ENCODE measurements at places on chromosomes 1 and 21.
A peak's percentile ranks its signal among the peaks of the same experiment; 100 is the strongest.

DNA sequence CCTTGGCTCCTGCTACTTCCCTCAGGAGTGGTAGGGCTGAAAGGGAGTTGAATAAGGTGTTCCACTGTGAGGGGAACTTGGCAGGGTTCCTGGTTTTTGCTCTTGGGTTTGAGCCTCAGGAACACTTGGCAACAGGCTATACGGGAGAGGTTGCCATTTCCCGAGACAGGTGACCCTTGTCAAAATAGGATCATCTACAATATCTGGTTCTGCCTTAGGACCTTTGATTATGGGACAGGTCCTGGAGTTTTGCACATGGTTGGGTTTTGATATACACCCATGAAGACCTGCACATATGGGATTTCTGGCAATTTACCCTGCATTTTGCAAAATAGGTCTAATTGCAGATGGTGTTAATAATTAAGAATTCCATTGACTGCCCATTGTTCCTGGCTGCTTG is 31.1 kb downstream of the YY1AP1 start:
- peak; percentile 11 for DNase-seq

GRCh38 chr1:209839875-209840546 is 12.2 kb downstream of the UTP25 start:
- DNase-seq: peak; percentile 96

DNA sequence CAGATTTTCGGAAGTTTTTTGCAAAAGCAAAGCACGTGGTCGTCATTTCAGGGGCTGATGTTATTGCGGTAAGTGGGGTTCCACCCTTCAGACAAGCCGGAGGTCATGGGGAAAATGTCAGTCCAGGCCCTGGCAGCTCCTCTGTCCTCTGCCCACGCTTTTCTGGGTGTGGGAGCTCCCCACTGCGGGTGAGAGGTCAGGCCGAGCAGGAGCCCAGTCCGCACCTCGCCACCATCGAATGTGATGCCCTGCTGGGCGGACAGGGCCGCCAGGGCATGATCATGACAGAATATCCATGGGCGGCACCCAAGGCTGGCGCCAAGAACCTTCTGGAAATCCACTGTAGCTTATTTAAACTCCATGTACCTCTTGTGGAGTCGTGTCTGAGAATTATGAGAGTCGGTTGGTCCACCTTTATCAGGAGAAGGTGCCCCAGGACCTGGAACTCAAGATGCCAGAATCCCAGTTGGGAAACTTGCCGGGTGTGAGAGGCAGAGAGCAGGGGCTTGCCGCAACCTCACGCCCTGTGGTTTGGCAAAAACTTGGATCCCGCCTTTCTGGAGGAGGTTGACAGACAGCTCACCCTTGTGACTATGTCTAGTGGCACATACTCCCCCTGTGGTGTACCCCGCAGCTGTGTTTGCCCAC is 6.9 kb downstream of the DIRAS3 start:
- DNase-seq: no peak

- DNase-seq: no peak
These were observed 25.0 kb upstream of the SLAMF1 start for GRCh38 chr1:160671603-160672517.

DNA sequence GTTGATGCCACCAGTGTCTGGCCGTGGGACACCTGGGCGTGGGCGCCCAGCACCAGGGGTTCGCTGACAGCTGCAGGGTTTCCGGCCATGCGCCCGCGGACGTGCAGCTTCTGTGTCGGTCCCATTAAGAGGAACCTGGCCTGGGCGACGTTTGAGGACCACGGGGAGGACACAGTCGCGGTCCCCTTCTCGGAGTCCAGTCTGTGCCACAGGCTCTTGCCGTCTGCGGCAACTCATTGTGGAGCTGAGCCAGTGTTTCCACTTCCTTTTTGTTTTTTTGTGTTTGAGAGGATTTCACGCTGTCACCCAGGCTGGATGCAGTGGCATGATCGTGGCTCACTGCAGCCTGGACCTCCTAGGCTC is 1.6 kb upstream of the C1orf159 start:
- no peak for DNase-seq

- DNase-seq: peak; percentile 37
These were observed 74.4 kb downstream of the COL24A1 start for GRCh38 chr1:86082183-86082582.

DNA sequence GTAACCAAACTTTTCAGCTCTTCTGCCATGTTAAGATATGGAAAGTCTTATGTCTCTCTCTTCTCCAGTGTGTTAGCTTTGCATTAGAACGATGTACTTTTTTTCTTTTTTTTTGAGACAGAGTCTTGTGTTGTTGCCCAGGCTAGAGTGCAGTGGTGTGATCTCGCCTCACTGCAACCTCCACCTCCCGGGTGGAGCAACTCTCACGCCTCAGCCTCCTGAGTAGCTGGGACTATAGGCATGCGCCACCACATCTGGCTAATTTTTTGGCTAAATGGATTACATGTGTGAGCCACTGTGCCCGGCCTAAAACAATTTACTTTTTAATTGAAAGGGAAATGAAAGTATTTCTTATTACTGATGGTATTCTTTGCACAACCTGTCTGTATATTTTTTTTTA is 35.8 kb downstream of the SPEN start:
- DNase-seq: no peak

- DNase-seq: no peak
These were observed 207.2 kb downstream of the CHRM3 start for GRCh38 chr1:239593527-239593926.

All from PC-3 (cell line).